Activated naive CD4-positive, alpha-beta T cell (primary cell): ENCODE measurements at places on chromosomes 13 and 19.

- DNase-seq = no peak
These were observed 1171.8 kb downstream of the DIAPH3 start for GRCh38 chr13:58991826-58992477.

GRCh38 chr19:17973759-17974158, 6.9 kb downstream of the KCNN1 start:
- DNase-seq = no peak

GRCh38 chr19:34838248-34838647, 65.2 kb upstream of the ZNF599 start:
- no peak for DNase-seq

- no peak for DNase-seq
These were observed 154.9 kb upstream of the TRPC4 start for GRCh38 chr13:38024431-38024830.

- DNase-seq = no peak
These were observed 13.7 kb downstream of the FXYD5 start for GRCh38 chr19:35168196-35168595.

DNA sequence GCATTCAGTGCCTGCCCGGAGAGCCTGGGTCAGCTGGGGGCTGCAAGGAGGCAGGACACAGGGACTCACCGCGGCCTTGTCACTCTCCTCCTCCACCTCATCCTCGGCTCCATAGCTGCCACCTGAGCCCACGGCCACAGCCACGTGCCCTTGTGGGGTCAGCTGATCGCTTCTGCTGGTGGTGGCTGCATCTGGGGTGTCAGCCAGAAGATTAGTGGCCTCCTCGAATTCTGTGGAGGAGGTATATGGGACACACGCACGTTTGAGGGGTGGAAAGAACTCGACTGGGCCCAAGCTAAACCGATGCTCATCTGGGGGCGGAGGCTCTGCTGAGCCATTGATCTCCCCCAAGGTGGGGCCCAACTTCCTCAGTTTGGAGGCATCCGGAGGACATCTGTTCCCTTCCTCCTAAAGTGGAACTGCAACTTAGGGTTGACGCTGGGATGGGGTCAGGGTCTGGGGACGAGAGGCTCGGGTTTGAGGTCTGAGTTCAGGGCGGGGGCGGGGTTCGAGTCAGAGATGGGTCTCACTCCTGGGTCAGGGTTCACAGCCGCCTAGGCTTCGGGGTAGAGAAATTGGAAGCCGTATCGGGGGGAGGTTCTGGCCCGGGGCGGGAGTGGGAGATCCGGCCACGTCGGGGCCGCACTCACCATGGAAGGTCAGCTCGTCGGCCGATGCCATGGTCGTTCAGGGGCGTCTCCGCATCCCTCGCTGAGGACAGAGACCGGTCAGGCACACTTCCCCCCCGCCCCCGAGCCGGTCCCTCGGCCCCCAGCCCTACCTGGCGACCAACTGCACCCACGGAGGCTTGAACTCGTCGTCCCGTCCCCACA, 493 bp downstream of the YIPF2 start:
- no peak for DNase-seq

- no peak for DNase-seq
These were observed 8.3 kb downstream of the STXBP2 start for GRCh38 chr19:7645163-7645562.

- DNase-seq = no peak
These were observed 42.7 kb downstream of the CAPN12 start for GRCh38 chr19:38701455-38702063.

DNA sequence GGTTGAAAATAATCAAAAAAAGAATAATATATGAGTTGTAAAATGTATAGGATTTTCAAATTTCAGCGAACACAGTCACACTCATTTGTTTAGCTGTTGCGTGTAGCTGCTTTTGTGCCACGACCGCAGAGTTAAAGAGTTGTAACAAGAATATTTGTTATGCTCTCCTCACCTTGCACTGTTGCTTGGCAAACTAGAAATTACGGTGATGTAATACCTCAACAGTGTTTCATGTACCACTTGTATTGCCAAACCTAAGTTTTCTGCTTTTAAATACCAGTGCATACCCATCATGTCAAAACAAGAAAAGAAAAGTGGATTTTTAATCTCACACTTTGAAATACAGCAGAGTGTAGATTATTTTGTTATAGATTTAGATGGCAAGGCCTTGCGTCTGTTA, 201.1 kb downstream of the NBEA start:
- DNase-seq = no peak

DNA sequence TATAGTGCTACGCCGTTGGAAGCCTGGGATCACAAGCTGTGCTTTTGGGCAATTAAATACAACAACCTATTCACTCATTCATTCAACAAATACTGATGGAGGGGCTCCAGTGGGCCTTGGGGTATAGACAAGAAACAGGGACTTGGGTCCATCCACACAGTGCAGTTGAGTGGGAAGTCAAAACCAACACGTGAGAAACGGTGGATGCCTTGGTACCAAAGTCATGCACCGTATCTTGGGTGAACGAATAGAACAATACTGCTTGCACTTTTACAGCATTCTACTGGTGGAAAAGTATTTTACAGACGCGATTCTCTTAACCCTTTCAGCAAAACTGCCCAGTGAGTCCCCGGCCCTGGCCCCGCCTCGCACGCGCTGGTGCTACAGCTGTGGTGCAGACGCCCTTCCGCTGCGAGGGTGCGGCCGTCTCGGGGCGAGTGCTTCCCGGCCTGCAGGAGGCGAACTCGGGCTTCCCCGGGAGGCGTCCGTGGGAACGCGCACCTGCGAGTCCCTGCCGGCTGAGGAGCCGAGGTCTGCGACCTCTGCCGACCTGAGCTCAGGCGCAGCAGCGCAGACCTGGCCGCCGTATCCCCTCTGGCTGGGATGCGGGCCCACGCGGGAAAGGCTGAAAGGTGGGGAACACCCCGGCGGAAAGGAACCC, 8.3 kb downstream of the TNFRSF19 start:
- DNase-seq = peak; percentile 24

DNA sequence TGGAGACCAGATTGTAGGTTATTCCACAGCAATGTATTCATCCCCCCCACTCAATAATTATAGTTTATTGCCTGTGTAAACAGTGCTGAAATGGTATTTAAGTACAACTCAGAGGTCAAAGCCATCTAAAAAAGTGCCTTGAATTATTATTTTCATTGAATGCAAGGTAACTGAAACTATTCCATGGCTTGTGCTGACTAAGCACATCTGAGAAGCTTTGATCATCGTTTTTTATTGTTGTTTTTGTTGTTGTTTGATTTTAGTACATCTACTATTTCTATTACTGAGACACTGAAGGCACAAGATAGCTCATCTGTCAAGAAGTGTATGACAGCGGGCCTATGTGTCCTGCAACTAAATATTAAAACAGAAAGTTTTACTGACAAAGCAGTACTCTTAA, 308.0 kb downstream of the OXGR1 start:
- DNase-seq = no peak

GRCh38 chr19:17606590-17607185, 51.2 kb downstream of the COLGALT1 start:
- no peak for DNase-seq

- no peak for DNase-seq
These were observed 24.7 kb downstream of the FGF9 start for GRCh38 chr13:21695546-21695945.

- DNase-seq = no peak
These were observed 12.1 kb downstream of the SOX1 start for GRCh38 chr13:112078879-112079531.

- DNase-seq = no peak
These were observed 53.5 kb upstream of the TSHZ3 start for GRCh38 chr19:31402529-31403316.

GRCh38 chr19:31963746-31964145, 381.7 kb upstream of the ZNF507 start:
- no peak for DNase-seq

GRCh38 chr19:6568010-6568526, 22.9 kb downstream of the CD70 start:
- no peak for DNase-seq

GRCh38 chr13:109144693-109145437, 515.5 kb downstream of the MYO16 start:
- no peak for DNase-seq

- no peak for DNase-seq
These were observed 18.9 kb upstream of the IPO5 start for GRCh38 chr13:97934590-97934989.

- no peak for DNase-seq
These were observed 276.3 kb upstream of the PRR20A start for GRCh38 chr13:56864451-56864850.
